Activated naive CD8-positive, alpha-beta T cell treated with anti-CD3 and anti-CD28 coated beads, Interleukin-2, amount 50 U/mL, for 24 hours (primary cell): ENCODE measurements at places on chromosomes 2 and 18.

DNA sequence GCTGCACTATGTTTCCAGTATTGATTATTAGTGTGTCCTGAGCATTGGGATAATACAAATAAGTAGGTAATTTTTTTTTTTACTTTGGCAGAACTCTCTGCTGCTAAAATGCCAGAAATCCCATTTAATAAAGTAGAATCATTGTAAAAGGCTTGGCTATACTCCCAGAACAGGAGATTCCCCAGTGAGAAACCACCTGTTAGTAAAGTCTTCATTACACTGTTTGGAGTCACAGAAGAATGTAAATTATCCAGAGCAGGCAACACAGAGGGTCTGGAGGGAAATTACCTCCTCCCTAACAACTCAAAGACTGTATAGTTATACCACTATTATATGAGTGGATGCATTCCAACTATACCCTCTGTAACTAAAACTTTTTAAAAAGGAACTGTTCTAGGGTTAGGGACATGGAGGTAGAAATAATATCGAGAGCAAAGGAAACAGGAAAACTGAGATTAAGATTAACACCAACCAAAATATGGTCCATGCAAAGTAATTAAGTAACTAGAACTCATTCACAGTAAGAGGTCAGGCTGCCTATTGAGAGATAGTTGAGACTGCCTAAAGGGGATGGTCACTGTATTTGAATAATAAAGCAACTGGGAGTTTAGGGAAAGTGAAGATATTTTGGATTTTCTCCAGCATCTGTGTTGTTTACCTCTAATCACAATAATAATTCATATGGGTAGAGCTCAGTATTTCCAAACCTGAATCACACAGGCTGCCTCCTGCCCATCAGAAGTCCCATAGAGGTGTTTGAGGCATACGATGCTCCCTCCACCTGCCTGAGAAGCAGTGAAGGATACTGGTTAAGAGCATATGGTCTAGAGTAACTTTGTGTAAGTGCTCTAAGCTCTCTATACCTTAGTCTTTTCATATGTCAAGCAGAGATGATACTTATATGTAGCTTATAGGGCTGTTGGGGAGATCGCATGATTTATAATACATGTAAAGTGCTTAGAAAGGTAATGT, 34.4 kb downstream of the MAP2 start:
- DNase-seq: no peak

GRCh38 chr2:54109848-54110247, 5.6 kb upstream of the ACYP2 start:
- no peak for DNase-seq

DNA sequence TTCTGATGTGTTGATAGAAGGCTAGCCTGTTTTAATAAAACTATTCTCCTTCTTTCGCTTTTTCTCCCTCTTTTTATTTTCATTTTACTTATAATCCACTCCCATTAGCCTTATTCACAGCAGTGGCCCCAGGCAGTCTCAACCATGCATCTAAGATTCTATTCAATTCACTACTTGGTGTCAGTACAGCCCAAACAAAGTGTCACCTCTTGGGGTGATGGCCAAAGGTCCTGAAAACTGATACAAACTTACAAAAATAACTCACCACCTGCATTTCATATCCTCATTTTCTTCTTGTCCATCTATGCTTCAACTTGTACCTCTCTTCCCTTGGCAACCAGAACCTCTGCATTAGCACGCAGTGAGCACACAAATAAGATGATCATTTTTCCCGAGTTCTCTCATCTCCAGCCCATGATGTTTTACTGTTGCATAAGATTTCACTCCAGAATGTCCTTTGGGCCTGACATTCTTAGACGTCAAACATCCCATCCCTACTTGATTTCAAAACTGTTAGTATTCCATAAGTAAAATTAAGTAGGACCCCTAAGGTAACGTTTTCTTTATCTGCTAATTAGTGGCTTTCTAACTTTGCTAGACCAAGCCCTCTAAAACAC, 559.3 kb upstream of the TNP1 start:
- no peak for DNase-seq

DNA sequence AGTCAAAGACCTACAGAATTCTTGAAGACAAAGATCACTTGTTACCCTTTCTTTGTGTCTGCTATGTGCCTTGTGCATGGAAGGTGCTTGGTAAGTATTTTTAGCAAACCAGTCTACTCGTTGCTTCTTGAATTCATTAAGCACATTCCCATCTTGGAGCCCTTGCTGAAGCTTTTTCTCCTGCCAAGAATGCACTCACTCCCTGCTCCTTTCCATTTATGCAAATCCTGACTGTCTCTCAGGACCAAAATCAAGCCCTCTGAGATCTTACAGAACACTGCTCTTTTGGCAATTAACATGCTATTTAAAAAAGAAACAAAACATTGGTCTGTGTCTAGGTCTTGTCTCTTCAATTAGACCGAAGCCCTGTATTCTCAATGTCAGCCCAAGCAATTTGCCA, 75.8 kb downstream of the CLHC1 start:
- DNase-seq: no peak

- no peak for DNase-seq
These were observed 7.6 kb upstream of the MGAT5 start for GRCh38 chr2:134246154-134246874.

DNA sequence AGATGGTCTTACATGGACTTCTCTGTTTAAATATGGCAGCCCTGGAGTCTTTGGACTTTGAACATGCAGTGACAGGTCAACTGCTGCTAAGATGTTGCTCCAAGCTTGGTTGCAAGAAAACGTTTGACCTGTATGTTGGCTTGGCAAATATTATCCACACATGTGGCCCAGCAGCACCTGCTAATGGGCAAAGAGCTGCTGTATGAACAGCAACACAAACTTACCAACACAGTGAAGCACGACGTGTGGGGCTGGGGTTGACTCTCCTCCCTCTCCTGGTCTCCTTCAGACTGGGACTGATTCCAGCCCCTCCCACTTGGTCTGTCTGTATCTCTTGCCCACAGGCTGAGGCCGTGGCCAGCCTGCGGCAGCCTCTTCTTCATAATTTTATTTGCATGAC, 3.8 kb downstream of the KCNE4 start:
- DNase-seq: no peak

DNA sequence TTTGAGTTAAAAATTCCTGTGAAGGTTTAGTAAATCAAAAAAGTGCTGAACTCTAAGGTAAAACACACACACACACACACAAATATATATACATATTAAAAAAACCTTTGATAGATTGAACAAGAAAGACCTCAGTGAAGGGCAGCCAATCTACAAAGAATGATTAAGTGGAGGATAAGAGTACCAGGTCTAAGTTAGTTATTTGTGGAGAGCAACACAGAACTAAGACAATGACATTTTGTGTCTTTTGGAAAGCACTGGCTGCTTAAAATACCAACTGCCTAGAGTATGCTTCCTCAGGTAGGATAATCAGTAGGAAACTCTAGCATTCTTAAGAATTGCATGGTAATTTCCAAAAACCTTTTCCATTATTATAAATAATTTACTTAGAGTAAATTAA, 481.4 kb upstream of the SYT4 start:
- DNase-seq: no peak

GRCh38 chr18:10298346-10298745, 156.1 kb upstream of the APCDD1 start:
- no peak for DNase-seq
